ENCODE measurements at places on chromosomes 1 and 21.

GRCh38 chr1:26772687-26773086 is 15.1 kb upstream of the PIGV start:
- no peak for DNase-seq

GRCh38 chr1:160330119-160330518 is 12.9 kb downstream of the COPA start:
- no peak for DNase-seq

DNA sequence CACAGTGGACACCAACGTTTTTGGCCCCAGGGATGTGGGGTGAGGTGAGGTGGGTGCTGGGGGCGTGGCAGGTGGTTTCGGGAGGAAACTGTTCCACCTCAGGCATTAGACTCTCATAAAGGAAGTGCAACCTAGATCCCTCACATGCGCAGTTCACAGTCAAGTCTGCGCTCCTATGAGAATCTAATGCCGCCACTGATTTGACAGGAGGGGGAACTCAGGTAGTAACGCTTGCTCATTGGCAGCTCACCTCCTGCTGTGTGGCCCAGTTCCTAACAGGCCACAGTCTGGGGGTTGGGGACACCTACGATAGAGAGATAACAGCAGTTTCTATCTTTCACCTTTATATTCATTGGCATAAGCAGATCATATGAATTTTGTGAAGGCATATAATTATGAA is 347.1 kb downstream of the VAV3 start:
- no peak for DNase-seq

DNA sequence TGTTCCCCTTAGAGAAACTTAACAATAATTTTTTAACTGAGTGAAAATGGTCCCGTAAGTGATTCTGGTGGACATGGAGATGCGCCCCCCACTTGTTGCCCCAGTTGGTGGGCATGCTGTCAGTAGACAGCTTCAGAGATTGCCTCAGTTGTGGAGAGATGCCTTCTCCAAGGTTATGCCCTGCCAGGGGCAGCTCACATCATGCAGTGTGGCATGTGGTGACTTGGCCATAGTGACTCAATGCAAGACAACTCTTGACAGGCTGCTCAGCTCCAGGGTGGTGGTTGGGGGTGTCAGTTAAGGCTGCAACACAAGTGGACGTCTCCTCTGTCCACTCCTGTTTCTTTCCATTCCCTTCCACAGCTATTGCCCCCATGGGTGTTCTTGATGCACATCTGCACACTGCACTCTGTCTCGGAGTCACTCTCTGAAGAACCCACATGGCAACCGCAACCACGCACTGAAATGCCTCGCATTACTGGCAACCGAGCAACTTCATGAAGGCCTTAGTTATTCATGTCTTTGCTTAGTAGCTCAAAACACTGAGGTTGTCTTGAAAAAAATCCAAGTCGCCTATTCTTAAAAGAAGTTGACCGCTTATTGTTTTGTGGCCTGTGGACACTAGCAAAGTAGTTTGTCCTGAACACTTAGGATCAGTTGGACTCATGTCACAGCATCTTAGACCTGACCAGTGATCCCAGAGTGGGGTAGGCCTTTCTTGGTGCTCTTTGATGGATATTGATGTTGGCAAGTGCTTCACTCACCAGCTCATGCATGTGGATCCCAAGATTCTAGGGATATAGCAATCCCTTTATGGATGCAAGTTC is 54.8 kb upstream of the USP1 start:
- DNase-seq = no peak

DNA sequence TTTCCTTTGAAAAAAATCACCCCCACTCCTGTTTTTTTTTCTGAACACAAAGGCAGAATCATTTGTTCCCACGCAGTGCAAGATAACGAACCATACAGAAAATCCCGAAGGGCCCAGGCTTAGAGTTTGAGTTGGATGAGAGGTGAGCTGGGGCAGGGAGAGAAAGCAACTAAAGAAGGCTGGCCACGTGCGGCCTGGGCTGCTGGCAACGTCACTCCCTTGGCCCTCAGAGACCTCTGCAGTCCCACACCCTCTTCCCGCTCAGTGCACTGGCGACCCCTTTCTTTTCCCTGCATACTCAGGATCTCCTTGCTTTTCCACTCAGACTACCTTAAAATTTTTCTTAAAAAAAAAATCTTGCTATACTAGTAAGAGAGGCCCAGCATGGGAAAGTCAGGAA is 28.2 kb upstream of the CRNN start:
- DNase-seq = no peak

All from effector memory CD4-positive, alpha-beta T cell (primary cell).